ENCODE measurements at places on chromosomes 2 and 18.

GRCh38 chr18:73900106-73900835 is 247.4 kb downstream of the FBXO15 start:
- DNase-seq: no peak

- DNase-seq: no peak
Measured at GRCh38 chr2:119436993-119437772, 5.5 kb downstream of the TMEM37 start.

GRCh38 chr2:24909555-24910177 is 10.4 kb downstream of the ADCY3 start:
- no peak for DNase-seq

DNA sequence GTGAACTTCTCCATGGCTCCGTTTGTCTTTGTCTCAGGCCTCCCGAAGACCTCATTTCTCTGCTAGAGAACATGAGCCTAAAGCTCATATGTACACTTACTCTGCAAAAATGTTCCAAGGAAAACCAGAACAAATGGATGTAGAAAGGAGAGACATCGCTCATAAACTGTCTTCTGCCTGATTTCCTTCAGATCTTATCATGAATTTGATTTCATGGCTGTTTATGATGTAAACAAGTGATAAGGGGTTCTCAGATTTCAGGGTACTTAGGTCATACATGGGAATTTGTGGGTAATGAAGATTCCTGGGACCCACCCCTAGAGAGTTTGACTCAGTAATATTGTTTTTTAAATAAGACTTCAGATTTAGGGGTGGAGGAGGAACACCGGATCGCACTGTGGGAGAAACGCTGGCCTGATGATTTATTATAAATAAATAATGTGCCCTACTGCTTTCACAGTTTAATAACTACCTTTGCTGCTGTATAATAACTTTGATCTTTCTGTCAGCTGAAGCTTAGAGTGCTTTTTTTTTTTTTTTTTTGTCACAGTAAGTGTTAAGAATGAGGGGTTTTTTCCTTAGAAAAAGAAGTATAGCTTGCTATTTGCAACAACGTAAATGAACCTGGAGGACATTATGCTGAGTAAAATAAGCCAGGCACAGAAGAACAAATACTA is 14.9 kb downstream of the AOX1 start:
- no peak for DNase-seq

DNA sequence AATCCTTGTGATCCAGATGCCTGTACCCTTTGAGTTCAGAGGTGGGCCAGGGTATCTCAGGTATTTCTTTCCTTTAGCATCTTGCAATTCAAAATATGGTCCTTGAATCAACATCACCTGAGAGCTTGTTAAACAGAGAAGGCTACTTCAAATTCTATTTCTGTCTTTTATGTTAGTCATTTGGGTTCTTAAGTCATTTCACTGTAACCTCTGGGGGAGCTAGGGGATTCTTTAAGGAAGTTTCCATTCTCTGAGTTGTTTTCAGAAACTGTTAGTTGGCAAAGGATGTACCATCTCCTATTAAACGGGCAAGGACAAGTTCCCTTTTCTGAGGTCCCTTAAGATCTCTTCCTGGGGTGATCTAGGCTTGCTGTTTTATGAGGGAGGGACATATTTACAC is 16.6 kb downstream of the CFLAR start:
- DNase-seq: peak; percentile 49

- no peak for DNase-seq
Measured at GRCh38 chr2:230696670-230697069, 16.0 kb upstream of the CAB39 start.
